Stimulated activated CD4-positive, alpha-beta T cell treated with anti-CD3 and anti-CD28 coated beads, Interleukin-15, amount 100 ng/mL, for 1 hour (primary cell): ENCODE measurements at places on chromosomes 4 and X.

DNA sequence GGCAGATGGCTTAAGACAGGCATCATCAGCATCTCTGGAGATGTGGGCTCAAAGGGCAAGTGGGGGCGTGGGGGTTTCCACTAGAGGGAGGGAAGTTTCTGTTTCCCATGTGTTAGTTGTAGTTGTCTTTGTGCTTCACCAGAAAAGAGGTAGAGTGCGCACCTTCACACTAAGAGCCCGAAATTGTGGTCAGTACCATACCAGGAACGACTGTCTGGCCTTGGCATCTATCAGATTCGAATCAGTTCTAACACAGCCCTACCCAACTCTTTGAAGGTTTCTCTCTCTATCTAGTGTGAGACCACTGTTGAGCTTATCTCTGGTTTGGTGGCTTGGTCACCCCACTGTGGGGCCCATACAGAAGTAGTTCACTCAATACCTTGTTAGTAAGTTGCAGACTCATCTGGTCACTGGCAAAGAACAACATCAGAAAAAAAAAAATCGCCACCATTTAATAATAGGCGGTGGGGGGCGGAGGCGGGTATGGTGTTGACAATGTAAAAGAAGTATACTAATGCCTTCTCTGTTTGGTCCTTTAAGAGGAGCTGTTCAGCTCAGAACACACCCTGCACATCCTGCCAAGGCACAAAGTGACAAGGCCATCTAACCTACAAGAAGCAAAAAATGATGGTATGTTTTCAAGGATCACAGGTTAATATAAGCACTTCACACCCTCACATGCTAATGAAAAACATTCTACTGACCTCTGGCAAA, 71.1 kb downstream of the NYX start:
- no peak for DNase-seq

GRCh38 chr4:186500721-186501304, 54.6 kb downstream of the MTNR1A start:
- DNase-seq = no peak

DNA sequence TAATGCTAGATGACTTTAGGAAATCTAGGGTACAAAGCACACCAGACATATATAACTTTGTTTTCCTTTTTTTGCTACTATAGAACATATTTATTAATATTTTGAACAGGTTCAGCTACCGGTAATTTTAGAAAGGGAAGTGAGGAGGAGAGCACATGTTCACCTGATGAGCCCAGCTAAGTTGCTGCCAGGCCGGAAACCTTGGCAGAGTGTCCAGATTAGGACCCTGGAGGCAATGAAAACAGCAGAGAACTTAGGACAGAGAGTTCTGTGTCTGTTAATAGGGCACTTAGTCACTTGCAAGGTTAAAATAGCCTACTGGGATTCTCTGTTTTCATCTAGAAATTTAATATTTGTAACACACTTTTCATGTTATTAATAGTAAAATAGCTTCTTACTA, 348.9 kb upstream of the CPEB2 start:
- no peak for DNase-seq

- no peak for DNase-seq
Observed at GRCh38 chrX:101415180-101416145, 7.4 kb downstream of the HNRNPH2 start.

DNA sequence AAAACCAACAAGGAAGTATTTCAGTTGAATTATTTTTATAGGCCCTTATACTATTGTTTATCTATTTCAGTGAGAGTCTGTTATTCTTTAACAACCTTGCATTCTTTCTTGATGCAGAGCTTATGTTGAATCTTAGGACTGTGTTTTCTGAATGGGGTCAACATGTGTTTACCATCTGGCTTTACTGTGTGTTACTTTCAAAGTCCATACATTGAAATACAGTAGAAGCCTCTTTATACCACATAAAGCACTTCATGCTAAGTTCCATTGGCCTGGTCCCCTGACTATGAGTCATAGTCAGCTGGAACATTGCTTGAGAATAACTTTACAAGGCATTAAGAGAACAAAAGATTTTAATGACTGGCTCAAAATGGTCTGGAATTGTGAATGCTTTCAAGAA, 152.6 kb downstream of the GASK1B start:
- DNase-seq = no peak

DNA sequence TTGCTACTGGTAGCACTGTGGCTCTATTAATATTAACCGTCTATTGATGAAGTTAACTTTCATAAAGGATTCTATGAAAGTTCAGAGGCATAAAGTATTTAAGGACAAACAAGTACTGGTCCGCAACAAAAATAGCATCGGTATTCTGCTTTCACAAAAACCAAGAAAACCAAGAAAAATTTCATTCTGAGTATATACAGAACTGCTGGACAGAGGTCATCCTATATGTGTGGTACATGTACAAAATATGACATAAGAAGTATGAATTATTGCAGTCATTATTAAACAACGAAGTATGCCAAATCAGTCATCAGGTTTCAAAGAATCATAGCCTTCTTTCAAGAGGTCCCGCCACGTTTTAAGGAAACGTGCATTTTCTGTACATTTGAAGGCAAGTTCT, 2.4 kb downstream of the C4orf46 start:
- DNase-seq = no peak

- no peak for DNase-seq
Observed at GRCh38 chr4:40516651-40517050, 113.0 kb downstream of the RBM47 start.

DNA sequence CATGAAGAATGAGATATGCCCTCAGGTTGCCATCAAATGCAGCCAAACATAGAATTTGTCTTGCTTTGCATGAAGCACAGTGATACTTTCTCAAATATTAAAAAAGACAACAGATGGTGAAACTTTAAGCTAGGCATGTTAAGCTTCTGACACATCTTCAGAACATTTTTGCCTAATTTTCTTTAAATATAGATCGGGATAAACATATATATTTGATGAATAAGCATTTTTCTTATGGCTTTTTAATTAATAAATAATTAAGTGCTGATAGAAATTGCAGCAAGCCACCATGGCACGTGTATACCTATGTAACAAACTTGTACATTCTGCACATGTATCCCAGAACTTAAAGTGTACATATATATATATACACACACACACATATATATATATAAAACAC, 831.2 kb upstream of the PCDH10 start:
- DNase-seq = no peak

GRCh38 chr4:26958925-26959653, 98.4 kb downstream of the STIM2 start:
- no peak for DNase-seq

GRCh38 chr4:5019274-5019673, at the start of gene CYTL1:
Gene CYTL1 (minus strand): TSS chr4:5019458. CDS start chr4:5019445, 13 bp downstream.
- no peak for DNase-seq

DNA sequence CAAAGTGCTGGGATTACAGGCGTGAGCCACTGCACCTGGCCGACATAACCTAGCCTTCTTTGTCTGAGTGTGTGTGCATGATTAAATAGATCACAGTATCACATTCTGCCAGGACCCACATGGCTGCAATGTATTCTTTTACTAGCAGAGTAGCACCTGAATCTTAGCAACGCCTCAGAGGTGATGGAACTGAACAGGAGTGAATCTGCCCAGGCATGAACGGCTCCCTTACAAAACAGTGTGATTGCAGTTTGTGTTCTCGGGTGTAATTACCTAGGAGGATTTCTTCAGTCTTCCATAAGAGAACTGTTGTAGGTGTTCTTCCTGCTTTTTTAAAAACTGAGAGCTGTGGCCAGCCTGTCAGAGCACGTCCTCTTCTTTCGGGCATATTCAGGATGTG, 122.7 kb upstream of the STS start:
- DNase-seq = no peak

- DNase-seq = no peak
Observed at GRCh38 chr4:78561677-78562076, 10.1 kb downstream of the ANXA3 start.

- DNase-seq = no peak
Observed at GRCh38 chrX:70168238-70169188, 8.8 kb upstream of the DGAT2L6 start.

GRCh38 chr4:113582737-113583136, 178.8 kb downstream of the CAMK2D start:
- no peak for DNase-seq

- no peak for DNase-seq
Observed at GRCh38 chr4:112978691-112979472, 70.6 kb upstream of the ANK2 start.

- DNase-seq = no peak
Observed at GRCh38 chr4:60948008-60948407, 252.1 kb upstream of the ADGRL3 start.

DNA sequence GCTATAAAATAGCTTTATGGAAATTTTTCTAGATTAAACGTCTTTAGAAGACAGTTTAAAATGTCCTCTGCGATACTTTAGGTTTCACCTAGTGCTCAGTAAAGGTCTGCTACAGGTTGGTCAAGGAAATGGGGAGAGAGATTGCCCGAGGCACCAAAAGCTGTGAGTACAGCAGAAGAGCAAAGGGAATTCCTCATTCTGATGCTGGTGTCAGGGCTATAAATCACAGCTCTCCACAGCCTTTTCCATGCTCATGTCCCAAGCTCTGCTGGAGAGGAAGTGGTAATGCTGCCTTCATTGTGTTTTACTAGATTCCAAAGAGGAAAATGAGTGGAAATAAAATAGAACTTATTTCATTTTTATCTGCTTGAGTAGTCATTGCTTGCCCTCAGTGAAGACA, 2060.4 kb downstream of the ARAP2 start:
- no peak for DNase-seq

- DNase-seq = no peak
Observed at GRCh38 chr4:153542834-153543233, 76.7 kb downstream of the TMEM131L start.

DNA sequence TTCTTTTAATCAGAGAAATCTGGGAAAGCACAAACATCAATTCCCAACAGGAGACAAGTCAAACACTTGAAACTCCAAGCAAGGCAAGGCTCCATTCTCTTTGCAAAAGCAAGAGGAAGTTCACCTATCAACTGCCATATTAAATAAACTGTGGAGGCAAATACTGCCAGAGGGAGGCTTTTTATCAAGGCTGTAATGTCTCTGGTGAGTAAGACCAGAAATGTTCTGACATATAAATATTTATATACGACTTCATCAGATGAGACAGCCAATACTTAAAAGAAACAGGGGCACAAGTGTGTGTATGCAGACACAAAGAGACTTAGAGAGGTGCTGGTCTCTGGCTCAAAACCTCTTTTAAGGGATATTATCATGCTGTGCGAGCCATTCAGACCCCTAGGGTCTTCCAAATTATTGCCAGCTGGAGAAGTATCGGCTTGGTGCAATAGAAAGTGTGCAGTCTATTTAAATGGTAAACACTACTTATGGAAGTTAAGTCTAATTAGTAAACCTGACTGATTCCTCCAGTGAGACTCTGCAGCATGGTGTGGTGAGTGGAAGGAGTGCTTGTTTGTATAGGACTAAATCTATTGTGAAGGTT, 24.4 kb downstream of the DCX start:
- no peak for DNase-seq

DNA sequence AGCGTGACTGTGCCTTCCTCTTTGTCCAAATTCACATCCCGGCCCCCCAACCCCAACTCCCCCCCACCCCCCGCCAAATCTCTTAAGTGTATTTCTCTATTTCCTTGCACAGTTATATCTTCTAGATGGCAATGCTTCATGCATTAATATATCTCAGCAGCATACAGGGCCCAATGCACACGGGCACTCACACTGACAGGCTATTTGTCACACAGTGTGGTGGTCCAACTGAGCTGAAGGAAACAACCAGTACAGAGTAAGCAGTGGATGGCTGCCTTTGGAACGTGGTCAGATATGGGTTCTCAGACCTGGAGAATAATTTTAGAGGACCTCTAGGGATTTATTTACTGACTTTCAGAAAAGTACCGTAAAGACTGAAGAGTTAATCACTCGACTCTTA, 681 bp downstream of the EXOC1 start:
- no peak for DNase-seq

GRCh38 chrX:131830400-131831184, 192.5 kb upstream of the STK26 start:
- DNase-seq = peak; percentile 5

- no peak for DNase-seq
Observed at GRCh38 chrX:71144651-71145050, at the start of gene NLGN3. Gene NLGN3 (plus strand): TSS chrX:71144841. CDS start chrX:71147750, 2,909 bp downstream.

DNA sequence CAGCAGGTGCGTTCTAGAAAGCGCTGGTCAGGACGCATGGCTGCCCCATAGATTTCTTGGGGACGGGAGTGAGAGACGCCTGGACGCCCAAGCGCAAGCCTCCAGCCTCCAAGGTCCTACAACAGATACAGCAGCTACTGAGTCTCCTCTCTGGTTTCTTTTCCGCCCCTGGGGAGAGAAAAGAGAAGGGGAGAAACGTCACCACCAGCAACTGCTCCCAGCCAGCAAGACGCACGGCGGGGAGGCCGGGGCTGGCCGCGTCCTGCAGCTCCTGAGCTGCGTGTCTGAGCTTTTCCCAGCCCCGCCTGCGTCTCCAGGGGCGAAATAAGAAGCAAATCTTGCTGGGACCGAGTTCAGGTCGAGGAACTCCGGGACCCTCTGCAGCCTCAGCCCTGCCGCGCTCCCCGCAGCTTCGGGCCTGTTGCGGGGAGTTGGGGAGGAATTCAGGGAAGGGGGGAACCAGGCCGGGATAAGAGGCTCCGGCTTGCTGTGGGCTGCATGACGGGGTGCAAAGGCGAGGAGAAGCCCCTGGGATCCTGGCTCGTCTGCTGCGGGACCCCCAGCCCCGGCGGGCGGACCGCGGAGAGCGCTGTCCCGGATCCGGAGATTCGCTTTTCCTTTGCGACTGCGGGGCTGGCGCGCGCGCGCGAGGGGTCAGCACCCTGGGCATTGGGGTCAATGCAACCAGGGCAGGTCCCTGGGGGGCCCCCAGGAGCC, 6.8 kb upstream of the SHOX start:
- DNase-seq = no peak

DNA sequence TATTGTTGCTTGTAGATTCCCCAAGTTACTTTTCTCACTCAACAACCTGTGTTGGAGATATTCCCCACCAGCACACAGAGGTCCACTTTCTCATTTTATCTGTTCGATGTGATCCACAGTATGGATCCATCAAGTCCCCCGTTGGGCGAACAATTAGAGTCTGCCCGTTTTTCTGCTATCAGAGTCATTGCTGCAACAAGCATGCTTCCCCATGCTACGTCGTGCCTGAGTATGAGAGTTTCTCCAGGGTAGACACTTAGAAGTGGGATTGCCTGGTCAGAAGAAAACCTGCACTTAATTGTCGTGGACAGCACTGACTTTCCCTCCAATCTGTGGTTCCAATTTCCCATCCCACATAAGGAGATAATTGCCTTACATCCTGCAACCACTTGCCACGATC, 62.7 kb upstream of the SHOX start:
- DNase-seq = no peak

- DNase-seq = no peak
Observed at GRCh38 chrX:149531599-149531998, 9.2 kb upstream of the EOLA1 start.

- DNase-seq = no peak
Observed at GRCh38 chrX:68686097-68686977, 38.9 kb downstream of the STARD8 start.

- DNase-seq = no peak
Observed at GRCh38 chr4:1344696-1345095, 2.3 kb upstream of the UVSSA start.

- DNase-seq = no peak
Observed at GRCh38 chrX:129663171-129663570, 8.4 kb upstream of the APLN start.
